ENCODE measurements at places on chromosomes 3 and 15.

DNA sequence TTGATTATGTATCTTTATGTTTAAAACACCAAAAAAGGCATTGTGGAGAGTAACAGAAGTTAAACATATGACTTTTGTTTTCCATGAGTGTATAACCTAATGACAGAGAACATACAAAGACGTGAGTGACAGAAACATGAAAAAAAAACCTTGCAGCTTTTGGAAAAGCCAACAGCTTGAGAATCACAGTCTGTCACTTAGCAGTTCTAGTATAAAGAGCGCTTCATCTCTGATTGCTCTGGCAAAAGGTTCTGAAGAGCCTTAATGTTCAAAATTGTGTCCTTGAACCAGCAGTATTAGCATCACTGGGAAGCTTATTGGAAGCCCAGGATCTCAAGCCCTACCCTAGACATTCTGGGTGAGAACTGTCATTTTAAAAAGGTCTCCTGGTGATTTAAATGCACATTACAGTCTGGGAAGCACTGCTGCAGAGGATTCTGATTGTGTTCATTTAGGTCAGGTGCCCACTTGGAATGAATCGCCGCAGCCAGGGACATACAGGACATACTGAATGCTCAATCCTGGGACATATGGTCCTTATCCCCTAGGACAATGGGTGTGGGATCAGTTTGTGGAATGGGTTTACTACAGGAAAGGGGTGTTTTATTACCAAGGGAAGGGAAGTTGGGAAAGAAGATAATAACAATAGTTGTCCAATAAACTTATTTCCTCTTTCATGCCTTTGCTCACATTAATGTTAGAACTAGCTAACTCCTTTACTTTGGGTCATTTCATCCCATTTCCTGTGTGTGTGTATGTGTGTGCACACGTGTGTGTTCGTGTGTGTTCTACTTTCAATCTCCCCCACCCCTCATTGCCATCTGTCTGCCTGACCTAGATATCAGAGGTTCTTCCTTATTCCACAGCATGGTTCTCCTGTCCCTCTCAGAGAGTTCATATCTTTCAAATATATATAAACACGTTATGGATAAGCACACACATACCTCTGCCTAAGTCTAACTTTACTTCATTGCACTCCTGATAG is 55.0 kb downstream of the LRRC49 start:
- peak; percentile 35 for DNase-seq

GRCh38 chr3:138051947-138052802 is 42.2 kb downstream of the CLDN18 start:
- peak; percentile 53 for DNase-seq

- DNase-seq = no peak
These were observed 41.6 kb downstream of the RAF1 start for GRCh38 chr3:12622335-12622734.

DNA sequence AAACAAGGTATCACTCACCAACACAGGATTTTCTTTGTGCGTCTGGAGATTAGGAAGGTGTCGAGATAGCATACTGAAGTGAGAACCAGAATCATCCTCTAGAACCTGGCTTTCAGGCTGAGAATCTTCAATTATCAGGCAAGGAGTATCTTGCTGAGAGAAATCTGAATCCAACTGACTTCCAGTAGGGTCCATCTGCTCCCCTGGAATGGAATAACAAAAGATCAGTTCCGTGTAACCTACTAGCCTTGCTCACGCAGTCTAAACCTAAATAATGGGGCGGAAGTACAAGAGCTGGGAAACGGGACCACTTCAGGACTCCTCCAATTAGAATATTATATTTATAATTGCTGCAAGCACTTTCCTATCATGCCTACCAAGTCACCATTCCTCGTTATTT is 690 bp downstream of the TP53BP1 start:
- no peak for DNase-seq

DNA sequence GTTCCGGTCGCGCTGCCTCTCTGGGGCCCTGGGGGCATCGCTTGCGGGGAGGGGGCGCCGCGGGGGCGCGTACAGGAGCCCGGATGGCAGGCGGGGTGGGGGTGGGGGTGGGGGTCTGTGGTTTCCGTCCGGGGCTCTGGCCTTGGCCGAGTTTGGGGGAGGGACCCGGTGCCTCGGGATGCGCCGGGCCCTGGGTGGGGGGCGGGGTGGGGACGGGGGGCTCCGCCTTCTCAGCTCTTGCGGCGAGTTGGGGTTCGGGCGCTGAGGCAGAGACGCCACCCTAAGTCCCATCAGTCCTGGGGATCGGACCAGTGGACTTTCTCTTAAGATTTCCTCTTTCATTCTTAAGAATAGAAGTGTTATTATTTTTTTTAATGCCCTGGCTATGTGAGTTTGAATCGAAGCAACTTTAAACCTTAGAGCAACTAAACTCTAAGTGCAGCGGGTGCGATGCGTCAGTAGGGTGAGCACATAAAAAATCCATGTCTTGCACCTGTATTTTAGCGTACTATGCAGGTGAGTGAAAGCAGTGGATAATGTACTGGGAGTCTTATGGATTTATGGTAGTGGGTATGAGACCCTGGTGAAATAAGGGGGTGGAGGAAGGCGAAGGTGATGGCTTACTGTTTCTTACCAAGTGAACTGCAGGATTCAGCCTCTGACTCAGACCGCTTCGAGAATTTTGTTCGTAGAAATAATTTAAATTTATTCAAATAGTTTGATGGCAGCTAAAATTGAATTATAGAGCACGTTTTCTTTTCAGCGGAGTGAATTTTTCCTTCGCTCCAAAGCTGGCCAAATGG is 762 bp downstream of the CTNNB1 start:
- DNase-seq = no peak

- no peak for DNase-seq
These were observed 26.9 kb downstream of the STOML1 start for GRCh38 chr15:73965094-73965757.

GRCh38 chr3:155386919-155387318 is 93.4 kb upstream of the STRIT1 start:
- no peak for DNase-seq

- peak; percentile 39 for DNase-seq
These were observed 86.1 kb downstream of the CGNL1 start for GRCh38 chr15:57462381-57462780.

DNA sequence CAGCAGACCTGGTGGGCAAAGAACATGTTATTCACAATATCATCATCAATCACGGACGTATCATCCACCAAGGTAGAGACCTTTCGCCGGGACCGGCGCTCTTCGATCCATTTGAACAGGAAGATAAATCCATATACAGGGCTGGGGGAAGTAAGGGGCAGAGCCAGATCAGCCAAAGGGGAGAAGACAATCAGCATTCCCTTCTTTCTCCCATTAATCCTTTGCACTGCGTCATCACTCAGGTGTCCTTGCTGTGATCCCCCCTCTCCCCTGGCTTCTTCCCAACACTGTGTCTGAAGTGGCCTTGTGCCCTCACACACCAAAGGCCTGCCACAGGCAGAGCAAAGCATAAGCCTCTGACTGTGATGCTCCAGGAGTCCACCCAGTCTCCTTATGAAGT is 36.4 kb downstream of the SEMA3G start:
- no peak for DNase-seq

GRCh38 chr3:46865031-46865507 is 1.8 kb upstream of the MYL3 start:
- no peak for DNase-seq

DNA sequence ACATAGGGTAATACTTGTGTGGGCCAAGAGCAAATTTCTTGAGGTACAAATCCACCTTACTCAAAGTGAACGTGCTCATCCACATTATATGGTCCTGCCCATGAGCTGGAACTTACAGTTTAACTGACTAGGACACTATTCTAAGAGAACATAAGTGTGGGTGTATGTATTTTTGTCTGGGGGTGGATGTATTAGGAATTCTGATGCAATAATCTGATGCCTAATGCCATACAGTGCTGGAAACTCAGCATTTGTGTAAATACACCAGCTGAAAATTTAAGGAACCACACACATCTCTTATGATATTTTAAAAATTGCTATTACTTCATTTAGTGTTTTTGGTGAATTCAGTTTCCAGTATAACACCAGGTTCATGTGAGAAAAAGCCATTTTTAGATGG is 1350.7 kb downstream of the ZPLD1 start:
- no peak for DNase-seq

DNA sequence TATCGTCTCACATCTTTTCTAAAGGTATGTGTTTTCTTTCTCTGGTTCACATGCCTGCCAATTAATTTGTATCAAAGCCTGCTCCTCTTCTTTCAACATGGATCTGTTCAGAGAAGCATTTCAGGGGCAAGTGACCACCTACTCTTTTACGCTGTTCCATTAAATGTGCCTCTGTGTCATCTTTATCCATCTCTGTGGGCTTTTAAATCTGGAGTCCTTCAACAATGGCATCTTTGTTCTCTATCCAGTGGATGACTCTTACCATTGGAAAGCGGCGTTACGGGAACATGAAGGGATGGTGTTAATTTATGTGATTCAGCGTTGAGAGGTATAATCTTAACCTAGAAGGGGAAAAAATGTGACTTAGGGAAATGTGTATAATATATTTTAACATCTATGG is 92.7 kb upstream of the CFAP20DC start:
- no peak for DNase-seq

- no peak for DNase-seq
These were observed 233.5 kb upstream of the PROK2 start for GRCh38 chr3:72018343-72018984.

DNA sequence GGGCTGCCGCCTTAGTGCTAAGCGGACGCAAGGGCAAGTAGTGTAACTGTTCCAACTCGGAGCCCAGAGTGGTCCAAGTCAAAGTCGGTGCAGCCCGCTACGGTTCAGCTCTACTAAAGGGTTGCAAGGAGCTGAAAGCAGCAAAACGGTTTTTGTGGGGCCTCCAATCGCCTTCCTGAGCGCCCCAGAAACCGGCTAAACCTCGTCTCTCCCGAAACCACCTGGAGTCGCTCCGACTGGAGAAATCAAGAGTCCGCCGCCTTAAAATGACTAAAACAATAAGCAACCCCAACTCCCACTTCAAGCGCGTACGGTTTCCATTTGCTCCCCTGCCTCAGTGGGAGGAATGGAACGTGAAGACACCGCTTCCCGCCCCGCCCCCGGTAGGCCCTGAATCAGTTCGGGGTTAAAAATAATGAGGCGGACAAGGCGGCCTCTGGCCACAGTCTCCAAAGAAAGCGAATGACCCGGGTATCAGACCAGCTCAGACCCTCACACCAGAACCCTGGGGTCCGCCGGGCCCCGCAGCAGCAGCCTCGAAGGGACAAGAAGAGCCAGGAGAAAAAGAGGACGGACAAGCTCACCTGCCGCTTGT is 401 bp downstream of the SEC11A start:
- peak; percentile 50 for DNase-seq

DNA sequence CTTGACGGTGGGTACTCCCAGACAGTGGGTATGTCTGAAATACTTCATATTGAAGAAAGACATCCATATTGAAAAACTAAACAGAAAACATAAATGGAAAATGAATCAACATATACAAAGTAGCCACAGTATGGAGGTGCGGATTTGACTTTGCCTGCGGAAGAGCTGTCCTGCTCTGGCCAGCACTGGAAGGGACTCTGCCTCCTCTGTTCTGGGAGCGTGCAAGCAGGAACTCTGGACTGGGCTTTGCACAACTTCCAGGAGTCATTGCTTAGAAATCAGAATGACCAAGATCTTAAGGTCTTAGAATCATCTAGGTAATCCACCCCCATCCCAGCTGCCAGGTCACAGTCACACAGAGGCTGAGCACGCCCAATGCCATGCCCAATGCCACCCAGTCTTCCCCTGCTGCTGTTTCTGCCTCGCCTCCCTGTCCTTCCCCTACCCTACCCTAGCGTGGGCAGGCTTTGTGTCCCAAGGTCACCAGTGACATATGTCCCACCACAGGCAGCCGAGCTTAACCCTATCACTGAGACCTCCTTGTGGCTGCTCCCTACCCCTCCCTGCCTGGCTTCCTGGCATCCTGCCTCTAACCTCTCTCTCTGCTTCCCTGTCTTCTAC is 36.3 kb downstream of the CDC25A start:
- no peak for DNase-seq

- DNase-seq = no peak
These were observed 527.9 kb upstream of the NAALADL2 start for GRCh38 chr3:174331095-174331800.

DNA sequence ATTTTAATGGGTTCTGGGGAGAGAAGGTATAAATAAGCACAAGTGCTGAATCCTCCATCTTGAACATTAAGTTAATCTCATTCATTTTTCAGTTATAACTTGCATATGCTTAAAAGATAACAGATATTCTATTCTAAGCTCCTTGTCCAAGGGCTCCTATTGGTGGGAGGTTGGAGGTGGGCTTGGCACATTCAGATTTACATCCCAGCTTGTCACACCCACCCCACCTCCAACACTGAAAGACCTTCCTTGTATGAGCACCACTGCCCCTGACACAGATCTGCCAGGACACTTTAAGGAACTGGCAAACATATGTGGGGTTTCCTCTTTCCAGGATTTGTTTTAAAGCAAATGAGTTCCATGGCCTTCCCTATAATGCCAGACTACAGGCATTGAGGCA is 30.6 kb downstream of the HOMER2 start:
- DNase-seq = no peak

- no peak for DNase-seq
These were observed 3.5 kb upstream of the LSMEM2 start for GRCh38 chr3:50275141-50275995.

DNA sequence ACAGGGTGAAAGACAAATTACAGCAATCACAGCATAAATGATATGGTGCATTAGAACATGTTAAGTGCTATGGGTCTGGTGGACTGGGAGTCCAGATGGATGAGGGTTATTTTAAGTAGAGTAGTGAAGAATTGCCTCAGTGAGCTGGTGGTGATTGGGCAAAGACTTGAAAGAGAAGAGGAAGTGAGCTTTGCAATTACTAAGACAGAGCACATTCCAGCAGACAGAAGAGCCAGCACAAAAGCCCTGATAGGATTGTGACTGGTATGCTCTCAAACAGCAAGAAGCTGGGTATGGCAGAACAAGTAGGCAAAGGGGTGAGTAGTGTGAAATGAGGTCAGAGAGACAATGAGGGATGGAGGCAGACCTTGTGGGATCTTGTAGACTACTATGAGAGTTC is 2.1 kb upstream of the ACKR4 start:
- DNase-seq = peak; percentile 24

DNA sequence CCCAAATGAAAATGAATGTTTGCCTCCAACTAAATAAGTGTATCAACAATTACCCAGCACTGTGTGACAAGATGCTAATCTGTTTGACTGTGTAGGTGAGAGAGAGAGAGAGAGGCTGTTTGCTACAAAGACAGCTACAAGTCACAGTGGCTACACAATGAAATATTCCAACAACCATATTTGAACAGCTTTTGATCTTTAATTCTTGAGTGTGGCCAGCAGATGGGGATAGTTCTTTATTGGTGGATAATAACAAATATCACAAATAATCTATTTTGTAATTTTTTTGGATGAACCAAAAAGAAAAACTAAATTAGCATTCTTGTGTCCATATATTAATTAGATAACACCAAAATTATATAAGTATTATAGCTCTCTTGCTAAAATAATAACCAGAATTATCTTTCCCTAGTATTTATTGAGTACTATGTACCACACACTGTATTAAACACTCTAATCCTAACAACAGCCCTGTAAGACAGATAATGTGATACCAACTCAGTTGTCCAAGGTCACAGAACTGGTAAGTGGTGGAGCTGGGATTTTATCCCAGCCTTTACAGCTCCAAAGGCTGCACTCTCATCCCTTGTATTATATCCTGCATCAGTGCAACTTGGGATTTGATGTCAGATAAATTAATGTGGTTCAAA is 61.9 kb upstream of the C3orf80 start:
- peak; percentile 48 for DNase-seq
